ENCODE measurements at places on chromosomes 13 and 19.

DNA sequence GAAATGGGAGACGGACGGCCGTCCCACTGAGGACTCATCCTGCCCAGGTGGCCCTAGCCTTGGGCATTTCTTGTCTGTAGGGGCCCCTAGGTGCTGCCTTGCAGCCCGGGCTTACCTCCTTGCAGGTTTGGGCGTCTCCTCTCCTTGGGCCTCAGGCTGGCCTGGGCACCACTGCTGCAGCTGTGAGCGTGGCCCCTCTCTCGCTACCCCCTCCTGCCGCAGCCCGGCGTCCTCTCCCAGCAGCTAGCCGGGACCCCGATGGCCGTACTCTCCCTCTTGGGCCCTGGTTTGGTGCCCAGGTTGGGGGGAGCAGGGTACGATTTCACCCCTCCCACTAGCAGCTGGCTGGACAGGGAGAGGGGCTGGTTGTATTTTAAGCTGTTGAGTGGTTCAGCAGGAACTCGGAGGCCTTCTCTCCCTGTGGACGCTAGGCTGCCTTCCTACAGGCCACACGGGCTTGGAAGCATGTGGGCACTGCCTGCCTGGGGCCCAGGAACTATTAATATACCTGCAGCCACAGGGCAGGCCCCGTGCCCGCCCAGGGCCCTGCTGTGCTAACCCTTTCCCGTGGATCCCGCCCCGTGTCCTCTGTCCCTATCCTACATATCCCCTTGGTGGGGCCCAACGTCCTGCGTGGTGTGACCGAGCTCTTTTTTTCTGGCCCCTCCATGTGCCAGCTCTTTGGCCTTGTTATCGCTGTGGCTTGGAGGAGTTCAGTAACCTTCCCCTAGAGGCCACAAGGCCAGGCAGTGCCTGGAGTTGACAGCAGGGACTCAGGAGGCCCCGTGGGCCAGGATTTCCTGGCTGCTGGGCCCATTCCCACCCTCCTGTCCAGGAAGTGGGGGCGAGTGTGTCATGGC lies 11.7 kb downstream of the NDUFB7 start:
- DNase-seq = no peak

DNA sequence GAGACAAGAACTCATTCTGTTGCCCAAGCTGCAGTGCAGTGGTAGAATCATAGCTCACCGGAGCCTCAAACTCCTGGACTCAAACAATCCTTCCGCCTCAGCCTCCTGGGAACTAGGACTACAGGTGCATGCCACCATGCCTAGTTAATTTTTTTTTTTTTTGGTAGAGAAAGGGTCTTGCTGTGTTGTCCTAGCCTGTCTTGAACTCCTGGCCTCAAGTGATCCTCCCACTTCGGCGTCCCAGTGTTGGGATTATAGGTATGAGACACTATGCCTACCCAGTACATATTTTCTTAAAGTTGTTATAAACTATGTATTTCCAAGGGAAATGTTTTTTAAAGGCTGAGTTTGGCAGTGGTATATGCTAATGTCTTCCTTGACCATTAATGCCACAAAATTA lies 412.6 kb downstream of the KLF12 start:
- DNase-seq = no peak

- no peak for DNase-seq
Measured at GRCh38 chr13:36880961-36881360, 39.1 kb downstream of the SMAD9 start.

GRCh38 chr19:2149980-2150793 lies 1.2 kb downstream of the AP3D1 start:
- DNase-seq = no peak

- DNase-seq = no peak
Measured at GRCh38 chr19:345320-345879, 804 bp upstream of the MIER2 start.

DNA sequence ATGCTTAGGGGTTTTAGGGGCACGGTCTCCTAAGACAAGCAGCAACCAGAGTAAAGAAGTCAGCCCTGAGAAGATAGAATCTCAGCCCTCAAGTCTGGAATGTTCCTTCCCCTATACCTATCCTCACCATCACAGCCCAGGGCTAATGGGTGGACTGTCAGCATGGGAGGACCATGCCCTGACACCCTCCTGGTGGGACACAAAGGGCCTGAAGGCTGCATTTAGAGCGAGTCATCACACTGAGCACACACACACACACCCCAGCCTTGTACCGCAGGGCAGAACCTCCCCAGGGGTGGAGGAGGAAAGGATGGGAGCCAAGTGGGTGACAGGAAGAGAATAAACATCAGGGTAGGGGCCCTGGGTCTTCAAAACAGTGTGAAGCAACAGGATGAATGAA lies 174.8 kb upstream of the SERP2 start:
- no peak for DNase-seq

DNA sequence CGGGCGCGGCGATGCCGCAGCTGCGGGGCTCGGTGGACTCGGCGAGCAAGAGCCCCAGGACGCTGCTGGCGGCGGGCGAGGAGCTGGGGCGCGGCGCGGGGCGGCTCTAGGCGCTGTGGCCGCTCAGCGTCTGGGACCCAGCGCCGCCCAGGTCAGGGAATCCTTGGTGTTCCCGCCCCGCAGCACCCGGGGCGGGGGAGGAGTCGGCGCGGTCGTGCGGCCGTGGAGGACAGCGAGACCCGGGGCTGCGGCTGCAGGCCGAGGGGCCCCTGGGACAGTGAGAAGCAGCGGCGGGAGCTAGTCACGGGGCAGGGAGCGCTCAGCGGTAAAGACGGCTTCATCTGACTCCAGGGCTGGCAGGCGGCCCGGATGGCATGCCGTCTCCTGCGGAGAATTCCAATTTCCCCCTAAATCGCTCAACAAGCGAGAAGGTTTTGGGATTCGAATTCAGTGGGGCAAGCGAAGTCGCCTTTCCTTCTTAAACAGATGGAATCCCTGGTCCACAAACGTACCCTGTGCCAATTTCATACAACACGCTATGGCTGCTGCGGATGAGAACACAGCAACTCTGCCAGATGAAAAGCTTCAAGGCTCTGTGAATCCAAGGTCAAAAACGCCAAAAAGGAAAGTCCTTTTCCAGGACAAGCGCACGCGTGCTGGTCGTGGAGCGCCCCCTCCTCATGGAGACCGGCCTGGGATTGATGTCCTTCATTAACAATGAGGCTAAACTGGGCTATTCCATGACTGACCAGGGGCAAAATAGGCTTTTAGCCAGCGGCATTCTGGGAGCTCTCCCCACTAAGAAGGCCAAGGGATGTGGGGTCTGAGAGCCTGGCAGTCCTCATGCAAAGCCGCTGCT lies 4.2 kb upstream of the ZSCAN4 start:
- DNase-seq = peak; percentile 13

GRCh38 chr13:90798381-90798780 lies 549.1 kb upstream of the MIR17HG start:
- DNase-seq = no peak

DNA sequence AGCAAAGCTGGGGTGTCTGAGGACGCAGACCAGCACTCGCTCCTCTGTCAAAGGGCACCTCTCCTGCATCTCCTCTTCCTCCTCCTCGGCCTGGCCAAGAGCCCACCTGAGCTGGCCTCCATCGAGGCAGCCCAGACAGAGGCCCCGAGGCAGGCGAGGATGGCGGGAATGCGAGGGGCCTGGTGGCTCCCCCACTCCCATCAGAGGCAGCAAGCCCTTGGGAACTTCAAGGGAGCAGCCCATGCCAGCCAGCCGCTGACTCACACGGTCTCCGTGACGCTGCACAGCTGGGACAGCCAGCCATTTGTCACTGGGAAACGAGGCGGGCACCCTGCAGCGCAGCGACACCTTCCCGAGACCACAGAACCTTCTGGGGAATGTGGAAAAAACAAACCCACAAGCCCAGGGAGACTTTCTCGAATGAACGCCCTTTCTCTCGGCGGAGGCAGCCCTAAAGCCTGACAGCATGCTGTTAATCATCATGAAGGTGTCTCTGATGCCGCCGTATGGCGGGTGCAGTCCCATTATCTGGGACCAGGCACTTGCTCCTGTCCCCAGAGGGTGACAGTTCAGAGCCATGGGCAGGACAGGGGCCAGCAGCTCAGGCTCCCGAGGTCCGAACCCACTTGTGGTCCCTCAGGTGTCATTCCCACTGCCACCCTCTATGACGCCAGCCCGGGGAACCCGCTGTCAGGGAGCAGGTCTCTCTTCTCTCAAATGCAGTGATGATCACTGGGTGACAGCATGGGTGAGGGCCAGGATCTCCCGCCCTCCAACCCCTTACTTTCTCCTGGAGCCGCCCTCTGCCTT lies 53.0 kb downstream of the PEPD start:
- DNase-seq = no peak

DNA sequence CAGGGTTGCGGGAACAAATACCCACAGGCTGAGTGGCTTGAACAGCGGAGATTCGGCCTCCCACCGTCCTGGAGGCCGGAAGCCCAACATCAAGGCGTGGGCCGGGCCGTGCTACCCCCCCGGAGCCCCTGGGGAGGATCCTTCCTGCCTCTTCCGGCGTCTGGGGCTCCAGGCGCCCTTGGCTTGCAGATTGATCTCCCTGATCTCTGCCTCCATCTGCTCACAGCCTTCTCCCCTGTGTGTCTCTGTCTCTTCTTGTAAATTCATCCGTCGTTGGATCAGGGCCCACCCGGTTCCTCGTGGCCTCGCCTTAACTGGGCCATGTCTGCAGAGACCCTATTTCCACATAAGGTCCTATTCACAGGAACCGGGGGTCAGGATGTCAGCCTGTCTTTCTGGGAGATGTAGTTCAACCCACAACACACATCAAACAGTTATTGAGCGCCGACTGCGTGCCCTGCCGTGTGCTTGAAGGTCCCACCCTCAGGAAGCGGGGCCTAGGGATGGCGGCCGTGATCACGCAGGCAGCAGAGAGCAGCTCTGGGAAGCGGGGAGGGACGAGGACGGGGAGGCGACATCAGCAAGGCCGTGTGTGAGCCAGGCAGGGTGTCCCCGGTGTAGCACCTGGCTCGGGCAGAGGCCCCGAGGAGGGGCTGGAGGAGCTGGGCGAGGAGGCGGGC lies 21.3 kb downstream of the HCN2 start:
- DNase-seq = peak; percentile 53

GRCh38 chr13:46648166-46648607 lies 95.2 kb downstream of the LRCH1 start:
- no peak for DNase-seq

GRCh38 chr13:94218537-94218936 lies 260.9 kb downstream of the DCT start:
- no peak for DNase-seq

DNA sequence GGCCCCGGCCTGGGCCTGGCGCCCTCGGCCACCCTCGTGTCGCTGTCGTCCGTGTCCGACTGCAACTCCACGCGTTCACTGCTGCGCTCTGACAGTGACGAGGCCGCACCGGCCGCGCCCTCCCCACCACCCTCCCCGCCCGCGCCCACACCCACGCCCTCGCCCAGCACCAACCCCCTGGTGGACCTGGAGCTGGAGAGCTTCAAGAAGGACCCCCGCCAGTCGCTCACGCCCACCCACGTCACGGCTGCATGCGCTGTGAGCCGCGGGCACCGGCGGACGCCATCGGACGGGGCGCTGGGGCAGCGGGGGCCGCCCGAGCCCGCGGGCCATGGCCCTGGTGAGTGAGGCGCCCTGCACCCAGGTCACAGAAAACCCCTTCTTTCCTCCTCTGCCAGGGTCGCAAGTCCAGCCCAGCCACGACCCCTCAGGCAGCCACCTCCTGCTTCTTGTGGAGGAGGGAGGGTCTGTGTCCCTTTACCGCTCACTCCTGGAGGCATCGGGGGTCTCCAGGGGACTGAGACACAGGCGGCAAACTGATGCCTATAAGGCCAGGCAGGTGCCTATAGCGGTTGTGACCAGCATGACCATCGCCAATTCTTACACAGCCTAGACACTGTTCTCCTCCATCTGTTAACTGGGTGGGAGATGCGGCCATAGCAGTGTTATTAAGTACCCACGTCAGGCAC lies 4.2 kb downstream of the TTC9B start:
- DNase-seq = no peak

DNA sequence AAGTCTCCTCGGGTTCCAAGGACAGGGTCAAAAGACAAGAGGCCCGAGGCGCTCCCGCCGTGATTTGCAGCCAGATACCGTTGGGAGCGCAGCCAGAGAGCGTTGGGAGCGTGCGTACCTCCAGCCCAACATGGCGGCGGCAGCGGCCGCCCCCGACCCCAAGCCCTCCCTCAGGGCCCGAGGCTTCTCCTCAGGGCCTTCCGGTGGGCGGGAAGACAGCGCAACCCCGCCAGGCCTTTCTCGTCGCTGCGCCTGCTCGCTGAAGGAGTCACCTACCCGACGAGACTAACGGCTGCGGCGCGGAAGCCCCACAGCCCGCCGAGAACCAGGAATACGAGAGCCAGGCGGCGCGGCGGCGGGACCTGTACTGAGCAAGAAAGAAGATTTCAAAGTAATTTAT lies 3.2 kb upstream of the ZNF850 start:
- DNase-seq = no peak

DNA sequence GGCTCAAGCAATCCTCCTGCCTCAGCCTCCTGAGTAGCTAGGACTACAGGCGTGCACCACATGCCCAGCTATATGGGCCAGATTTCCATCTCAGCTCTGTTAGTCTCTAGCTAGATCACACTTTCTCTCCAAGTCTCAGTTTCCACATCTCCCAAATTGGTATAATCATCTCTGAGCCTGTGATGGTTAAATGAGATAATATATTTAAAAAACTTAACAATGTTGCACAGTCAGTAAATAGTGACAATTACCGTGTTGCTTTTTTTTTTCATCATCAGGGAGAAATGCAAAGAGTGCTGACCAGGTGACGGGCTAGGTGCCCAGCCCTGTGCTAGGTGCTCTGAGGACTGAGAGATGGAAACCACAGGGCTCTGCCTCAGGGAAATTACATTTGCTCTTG lies 36.9 kb upstream of the C19orf12 start:
- no peak for DNase-seq

DNA sequence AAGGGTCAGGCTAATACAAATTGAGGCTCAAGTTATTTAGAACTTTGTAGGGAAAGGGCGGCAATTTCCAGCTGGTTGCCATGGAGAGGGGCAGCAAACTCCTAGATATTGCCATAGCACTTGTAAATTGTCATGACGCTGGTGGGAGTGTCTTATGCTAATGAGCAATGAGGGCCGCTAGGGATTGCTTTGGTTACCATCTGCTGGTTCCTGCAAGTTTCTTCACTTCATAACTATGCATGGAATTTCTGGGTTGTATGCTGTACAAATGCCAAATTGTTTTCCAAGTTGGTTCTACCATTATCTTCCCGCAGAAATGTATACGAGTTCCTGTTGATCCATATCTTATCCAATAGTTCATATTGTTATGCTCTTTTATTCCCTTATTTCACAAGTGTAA lies 1339.4 kb downstream of the EFNB2 start:
- DNase-seq = no peak

DNA sequence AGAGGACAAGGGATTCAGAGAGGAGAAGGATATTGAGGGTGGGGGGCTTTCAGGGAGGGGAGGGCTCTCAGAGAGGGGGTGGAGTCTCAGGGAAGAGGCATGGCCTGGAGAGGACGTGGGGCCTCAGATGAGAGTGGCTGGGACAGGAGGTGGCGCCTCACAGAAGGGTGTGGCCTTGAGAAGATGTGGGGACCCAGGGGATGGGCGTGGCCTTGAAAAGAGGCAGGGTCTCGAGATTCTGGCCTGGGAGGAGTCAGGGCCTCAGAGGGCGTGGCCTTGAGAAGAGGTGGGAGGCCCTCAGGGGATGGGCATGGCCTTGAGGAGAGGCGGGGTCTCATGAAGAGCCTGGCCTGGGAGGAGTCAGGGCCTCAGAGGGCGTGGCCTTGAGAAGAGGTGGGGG lies 23.7 kb upstream of the TNFSF14 start:
- no peak for DNase-seq
